ENCODE measurements at places on chromosomes 5 and 9.

DNA sequence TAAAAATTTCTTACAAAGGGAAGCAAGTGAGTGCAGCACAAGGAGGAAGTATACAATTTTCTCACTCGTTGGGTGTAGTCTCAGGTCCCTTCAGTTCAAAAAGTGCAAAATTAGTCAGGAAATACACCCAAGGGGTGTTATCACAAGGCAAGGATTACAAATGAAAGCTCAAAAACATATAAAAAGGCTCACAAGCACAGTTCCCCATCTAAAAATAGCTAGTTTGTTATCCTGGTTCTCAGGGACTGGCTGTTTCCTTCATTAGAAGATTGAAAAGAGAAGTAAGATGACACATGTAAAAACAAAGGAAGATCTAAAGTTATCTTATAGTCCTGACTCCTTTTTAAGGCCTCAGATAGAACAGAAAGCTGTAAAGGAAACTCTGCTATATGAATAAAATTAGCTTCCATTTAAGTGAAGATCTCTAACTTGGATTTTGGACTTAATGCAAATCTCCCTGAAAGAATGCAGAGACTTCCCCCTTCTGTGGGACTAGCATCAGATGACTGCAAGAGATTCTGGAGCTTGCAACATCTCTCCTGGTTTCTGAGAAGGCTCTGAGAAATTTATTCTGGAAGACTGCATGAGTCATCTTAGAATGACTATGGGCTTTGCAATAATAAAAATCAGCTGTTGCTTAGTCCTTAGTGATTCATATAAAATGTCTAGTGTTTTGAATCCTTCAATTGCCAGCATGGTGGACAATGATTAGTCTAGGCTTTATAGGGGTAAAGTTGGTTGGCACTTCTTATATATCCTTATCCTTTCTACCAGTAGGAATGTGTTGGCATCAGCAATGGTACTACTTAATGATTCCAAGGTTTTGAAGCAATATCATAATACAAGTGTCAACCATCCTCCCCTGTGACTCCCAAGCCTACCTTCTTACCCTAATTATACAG is 25.4 kb downstream of the DAB2 start:
- no peak for DNase-seq

- no peak for DNase-seq
Observed at GRCh38 chr5:51488803-51489642, 105.8 kb downstream of the ISL1 start.

GRCh38 chr9:37694355-37694754 is 43.6 kb downstream of the FRMPD1 start:
- DNase-seq: no peak

DNA sequence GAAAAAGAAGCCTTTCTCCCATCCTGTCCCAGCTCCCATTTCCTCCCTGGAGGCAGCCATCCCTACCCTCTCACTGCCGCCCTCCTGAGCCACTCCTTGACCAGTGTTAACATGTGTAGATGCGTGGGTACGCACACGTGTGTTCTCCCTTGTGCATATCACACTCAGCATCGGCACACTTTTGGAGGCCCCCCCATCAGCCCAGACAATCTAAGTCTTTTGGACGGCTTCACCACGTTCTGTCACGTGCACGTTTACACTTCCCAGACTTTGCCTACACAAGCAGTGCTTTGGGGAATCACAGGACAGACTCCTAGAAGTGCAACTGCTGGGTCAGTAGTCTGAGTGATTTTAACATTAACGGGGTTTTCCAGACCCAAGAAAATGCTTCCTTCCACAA is 18.0 kb downstream of the HRH2 start:
- no peak for DNase-seq

DNA sequence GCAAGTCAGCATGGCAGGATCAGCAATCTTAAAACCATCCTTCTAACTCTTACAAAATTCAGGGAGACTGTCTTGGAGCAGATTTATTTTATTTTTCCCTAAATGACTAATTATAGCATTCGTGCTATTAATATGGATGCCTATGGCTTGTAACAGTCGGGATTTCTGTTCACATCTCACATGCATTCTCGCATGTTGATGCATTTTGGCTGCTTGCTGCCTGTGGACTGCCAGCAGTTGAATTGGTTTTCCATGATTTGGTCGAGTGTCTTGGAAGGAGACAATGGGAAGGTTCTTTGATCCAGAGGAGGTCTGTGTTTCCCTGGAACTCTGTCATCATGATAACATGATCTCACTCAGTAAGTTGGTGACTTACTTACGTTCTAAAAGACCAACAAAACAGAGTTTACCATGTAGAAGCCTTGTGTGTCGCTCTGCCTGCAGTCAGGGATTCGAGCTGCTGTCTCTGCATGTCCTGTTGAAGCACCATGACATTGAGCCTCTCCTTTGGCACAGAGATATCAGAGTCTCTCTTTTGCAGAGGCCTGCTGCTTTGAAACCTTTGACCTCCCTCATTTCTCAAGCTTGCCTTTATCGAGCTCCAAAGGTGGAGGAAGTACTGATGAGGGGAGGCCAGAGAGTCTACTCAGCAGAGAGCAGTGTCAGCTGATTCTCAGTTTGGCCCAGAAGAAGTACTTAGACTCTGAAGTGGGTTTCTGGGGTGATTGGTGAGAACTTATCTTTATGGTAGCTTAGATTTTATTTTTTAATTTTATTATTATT is 82.4 kb downstream of the ARHGAP26 start:
- no peak for DNase-seq

DNA sequence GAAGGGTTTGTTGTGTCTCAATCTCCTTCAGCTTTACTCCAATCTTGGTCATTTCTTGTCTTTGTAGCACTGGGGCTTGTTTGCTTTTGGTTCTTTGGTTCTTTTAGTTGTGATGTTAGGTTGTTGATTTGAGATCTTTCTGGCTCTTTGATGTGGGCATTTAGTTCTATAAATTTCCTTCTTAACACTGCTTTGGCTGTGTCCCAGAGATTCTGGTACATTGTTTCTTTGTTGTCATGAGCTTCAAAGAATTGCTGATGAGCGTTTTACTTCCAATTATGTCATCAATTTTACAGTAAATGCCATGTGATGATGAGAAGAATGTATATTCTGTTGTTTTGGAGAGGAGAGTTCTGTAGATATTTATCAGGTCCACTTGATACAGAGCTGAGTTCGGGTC is 353.3 kb downstream of the MAN2A1 start:
- no peak for DNase-seq

DNA sequence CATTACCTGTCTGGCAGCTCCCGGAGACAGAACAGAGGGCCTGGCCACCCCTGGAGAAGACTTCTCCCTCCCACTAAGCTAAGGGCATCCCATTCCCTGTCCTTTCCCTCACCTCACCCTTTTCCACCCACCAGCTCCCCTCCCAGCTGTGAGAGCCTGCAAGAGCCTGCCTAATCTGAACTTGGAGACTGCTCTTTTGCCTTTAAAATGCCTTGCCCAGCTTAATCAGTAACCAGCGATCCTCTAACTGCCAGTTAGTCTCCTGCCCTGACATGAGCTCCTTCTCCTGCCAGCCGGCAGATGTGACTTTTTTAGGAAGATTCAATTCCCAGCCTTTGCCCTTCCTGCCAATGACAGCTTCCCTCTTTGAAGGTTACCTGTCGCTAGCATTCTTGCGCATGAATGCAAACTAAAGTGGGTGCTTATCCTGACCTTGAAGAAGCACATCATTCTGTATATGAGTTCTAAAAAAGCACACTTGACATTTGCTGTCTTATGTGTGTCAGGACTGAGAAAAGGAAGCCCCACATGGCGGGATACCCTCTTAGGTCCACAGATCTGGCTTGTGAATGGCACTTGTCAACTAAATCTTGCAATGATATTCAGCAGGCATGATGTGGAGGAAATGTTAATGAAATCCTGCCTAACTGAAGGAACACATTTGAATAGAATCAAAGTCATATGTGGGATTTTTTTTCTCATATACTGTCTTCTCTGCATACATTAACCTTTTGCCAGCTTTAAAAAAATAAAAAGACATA is 411.2 kb upstream of the SLC30A5 start:
- no peak for DNase-seq

DNA sequence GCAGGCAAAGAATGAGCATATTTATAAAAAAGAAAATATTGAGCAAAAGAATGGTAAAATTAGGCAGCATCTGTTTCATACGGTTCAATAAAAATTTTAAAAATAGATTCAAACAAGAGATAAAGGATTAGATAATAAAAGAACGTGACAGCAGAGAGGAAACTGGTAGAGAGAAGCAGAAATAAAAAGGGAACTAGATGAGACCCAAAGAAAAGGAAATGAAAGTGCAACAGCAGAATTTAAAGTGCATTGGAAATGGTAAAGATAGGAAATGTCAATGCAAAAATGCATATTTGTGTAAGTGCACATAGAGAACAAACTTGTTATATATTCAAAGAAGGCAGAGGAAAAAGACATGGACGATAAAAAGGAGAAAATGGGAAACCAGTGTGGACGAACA is 70.2 kb downstream of the SUSD1 start:
- DNase-seq: no peak

GRCh38 chr9:72635197-72635596 is 113.8 kb downstream of the TMC1 start:
- no peak for DNase-seq

DNA sequence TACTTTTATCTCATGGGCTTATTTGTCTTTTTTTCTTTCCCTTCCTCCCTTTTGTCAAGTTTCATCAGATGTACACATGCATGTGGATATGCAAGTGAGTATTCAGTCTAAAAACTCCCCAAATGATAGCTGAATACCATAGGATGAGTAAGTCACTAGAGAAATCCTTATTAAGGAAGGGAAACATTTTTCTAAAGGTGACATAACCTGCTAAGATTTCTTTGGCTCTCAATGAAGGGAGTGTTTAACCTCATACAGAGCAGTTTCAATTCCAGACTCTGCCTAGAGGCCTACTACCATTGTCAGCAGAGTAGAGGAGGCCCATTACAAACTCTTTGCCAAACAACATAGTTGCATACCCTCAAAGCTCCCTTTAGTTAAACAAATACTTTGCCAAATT is 192.4 kb downstream of the ARHGEF28 start:
- no peak for DNase-seq

GRCh38 chr5:7910738-7911428 is 41.9 kb downstream of the MTRR start:
- no peak for DNase-seq

GRCh38 chr5:61000887-61001286 is 55.9 kb downstream of the NDUFAF2 start:
- no peak for DNase-seq

DNA sequence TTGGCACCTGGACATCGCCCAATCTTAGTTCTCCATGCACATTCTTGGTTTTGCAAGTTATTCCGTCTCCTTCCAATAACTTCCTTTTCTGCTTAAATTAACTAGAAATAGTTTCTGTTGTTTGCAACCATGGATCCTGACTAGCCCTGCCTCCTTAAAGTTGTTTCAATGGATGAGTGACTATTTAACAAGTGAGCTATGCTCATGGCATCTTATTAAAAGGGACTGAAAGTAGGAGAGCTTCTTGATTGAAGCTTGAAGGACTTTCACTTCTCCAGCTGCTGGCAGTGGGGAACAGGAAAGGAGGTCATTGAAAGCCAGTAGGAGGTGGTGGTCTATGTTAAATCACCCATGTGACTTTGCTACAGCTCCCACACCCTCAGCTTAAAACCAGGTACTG is 466.8 kb downstream of the ARHGEF28 start:
- DNase-seq: no peak

- no peak for DNase-seq
Observed at GRCh38 chr9:134839455-134840125, 41.0 kb upstream of the FCN2 start.

GRCh38 chr9:16426716-16427115 is 443.8 kb downstream of the BNC2 start:
- DNase-seq: no peak

GRCh38 chr5:32014096-32014745 is 159.9 kb downstream of the GOLPH3 start:
- no peak for DNase-seq

DNA sequence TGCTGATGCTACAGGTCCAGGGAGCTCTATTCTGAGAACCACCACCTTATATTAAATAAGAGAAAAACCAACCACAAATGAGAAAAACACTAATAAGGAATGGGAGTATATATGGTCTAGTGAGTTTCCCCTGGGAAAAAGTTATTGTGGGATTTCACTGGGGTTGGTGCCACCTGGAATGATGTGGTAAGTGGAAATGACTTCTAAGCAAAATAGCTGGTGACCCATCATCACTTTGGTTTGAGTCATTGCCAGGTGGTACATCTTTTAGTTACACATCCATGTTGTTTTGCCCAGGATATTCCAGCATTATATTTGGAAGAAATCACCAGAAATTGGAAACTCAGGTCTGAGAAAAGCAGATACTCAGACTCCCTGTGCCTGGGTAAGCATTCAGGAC is 437.3 kb downstream of the DTWD2 start:
- no peak for DNase-seq

DNA sequence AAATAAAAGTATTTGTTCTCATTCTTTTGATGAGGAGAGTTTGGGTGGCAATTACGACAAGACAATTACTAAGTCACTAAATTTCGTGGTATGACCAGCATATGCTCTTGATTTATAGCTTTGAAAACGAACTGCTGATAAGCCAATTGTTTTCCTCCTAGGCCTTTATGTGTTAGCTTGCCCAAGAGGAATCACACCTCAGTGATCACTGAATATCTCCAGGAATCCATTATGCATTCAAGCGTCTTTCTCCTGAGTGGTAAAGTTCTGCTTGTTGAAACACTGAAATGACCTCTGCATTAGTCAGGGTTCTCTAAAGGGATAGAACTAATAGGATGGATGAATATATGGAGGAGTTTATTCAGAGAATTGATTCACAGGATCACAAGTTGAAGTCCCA is 677.7 kb upstream of the MEF2C start:
- no peak for DNase-seq

DNA sequence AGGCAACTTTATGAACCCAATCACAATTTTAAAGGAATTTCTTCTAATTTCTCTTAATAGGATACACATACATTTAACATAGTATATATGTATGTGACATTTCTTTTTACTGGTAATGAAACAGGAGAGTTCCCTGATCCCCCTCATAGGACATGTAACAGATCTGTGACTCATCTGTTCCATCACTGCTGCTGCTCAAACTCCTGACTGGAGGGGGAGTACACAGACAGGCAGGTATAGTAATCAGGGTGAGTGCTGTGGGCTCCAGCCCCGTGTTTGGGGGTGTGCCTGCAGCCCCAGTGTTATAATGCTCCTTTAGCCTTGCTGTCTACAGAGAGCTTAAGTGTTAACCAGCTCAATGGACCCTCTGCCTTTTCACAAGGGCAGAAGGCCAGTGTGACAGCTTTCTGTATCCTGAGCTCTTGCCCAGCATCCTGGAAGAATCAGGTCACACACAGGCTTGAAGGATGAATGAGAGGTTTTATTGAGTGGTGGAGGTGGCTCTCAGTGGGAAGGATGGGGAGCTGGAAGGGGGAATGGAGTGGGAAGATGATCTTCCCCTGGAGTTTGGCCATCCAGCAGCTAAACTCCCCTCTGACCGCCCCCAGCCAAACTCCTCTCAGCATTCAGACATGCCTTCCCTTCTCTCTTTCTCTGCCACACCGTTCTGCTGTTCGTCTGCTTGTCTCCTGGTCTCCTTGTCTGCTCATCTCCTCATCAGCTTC is 161.3 kb downstream of the ZNF608 start:
- DNase-seq: no peak

GRCh38 chr5:34057118-34057517 is 14.1 kb upstream of the C1QTNF3 start:
- DNase-seq: no peak

- DNase-seq: peak; percentile 28
Observed at GRCh38 chr9:93577078-93577974, 942 bp downstream of the PHF2 start.

GRCh38 chr5:74521401-74521800 is 119.1 kb downstream of the ENC1 start:
- DNase-seq: no peak
